ENCODE measurements at places on chromosomes 2 and 18.

DNA sequence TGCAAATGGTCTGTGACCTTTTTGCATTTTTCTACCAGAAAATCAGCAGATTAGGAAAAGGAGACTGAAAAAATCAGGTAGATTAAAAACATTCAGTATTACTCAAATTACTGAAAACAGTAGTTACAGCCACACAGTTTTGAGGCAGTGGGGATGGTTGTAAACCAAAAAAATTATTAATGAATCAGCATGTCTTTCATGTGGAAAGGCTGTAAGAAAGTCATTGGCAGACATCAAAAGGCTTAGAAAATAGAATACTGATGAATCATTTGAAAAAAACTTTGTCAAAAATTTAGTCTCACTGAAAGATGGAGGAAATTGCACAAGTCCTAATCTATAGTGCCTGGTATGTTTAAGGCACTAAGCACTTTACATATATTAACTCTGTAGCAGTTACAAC, 133.9 kb upstream of the GCFC2 start:
- DNase-seq, result no peak

DNA sequence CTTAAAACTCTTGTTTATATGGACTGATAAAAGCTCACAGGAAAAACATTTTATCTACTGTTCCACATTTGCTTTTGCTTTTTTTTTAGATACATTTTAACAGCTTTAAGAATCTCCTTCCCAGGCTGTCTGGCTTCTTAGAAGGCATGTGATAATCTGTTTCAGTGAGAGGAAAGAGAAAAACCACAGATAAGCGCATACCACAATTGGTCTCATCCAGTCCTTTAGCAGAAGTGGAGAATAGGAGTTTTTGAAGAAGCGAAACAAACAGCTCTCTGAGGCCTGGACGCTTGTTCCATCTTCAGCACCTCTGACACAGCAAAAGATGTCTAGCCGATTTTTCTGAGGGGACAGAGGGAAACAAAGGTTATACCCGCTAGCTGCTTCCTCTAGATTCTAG, 37.6 kb downstream of the RMC1 start:
- no peak for DNase-seq

- DNase-seq, result no peak
Measured at GRCh38 chr18:11055721-11056120, 93.6 kb downstream of the PIEZO2 start.

DNA sequence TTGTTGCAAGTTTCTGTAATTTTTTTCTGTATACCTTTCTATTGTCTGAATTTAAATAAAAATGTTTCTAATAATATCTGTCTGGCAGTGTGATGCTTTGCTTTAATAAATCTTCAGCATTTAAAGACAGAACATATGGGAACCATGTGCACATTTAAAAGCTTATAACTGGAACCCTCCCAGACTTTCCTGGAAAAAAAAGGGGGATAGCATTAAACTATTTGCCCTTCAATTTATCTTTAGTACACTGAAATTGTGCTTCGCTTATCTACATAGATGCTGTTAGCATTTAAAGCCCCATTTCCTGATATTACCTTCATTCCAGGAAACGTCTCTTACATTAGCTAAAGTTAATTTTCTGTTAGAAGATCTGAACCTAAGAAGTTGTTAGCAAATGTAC, 64.6 kb downstream of the ZC3H6 start:
- no peak for DNase-seq

DNA sequence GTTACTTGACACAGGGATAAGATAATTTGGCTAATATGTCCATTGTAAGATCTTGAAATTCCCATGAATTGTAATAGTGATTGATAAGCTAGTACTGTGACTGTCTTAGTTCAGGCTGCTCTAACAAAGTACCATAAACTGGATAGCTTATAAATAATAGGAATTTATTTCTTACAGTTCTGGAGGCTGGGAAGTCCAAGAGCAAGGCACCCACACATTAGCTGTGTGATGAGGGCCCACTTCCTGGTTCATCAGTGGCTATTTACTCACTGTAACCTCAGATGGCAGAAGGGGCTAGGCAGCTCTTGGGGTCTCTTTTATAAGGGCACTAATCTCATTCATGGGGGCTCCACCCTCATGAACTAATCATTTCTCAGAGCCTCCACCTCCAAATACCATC, 28.5 kb downstream of the NOSTRIN start:
- DNase-seq, result no peak

GRCh38 chr2:196239622-196240587, 68.5 kb upstream of the STK17B start:
- DNase-seq, result peak; percentile 79

GRCh38 chr18:21000667-21001066, 110.9 kb downstream of the ROCK1 start:
- no peak for DNase-seq

- no peak for DNase-seq
Measured at GRCh38 chr2:12824778-12825379, 108.1 kb downstream of the TRIB2 start.

GRCh38 chr2:120747706-120748105, 12.0 kb downstream of the GLI2 start:
- no peak for DNase-seq

GRCh38 chr2:226793646-226794045, 6.0 kb downstream of the IRS1 start:
- no peak for DNase-seq

GRCh38 chr2:1004398-1004797, 53.7 kb downstream of the SNTG2 start:
- DNase-seq, result no peak

GRCh38 chr2:241009601-241010530, 11.4 kb downstream of the SNED1 start:
- DNase-seq, result peak; percentile 29

- DNase-seq, result peak; percentile 24
Measured at GRCh38 chr2:143452817-143453451, 323.7 kb downstream of the ARHGAP15 start.

GRCh38 chr2:50719837-50720696, 311.9 kb downstream of the NRXN1 start:
- no peak for DNase-seq

- DNase-seq, result no peak
Measured at GRCh38 chr18:78673516-78674321, 305.9 kb upstream of the SALL3 start.

DNA sequence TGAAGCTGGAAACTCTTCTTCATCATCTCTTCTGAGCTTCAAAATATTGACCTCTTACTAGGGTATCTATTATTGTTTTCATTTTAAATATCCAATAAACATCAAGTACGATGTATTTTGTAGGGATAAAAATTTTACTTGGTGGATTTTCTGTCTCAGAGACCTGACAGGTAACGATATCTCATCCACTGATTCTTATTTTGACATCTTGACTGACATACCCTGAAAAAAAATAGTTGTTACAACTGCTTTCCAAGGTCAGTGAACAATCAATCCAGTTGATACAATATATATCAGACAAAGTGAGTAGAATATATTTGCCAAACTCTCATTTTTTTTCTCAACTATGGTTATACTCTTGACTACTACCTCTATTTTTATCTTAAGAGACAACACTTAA, 963.7 kb upstream of the CDH2 start:
- DNase-seq, result no peak

- no peak for DNase-seq
Measured at GRCh38 chr2:20516646-20517341, 69.9 kb downstream of the RHOB start.

- no peak for DNase-seq
Measured at GRCh38 chr2:182713601-182714000, 2.5 kb upstream of the DNAJC10 start.

DNA sequence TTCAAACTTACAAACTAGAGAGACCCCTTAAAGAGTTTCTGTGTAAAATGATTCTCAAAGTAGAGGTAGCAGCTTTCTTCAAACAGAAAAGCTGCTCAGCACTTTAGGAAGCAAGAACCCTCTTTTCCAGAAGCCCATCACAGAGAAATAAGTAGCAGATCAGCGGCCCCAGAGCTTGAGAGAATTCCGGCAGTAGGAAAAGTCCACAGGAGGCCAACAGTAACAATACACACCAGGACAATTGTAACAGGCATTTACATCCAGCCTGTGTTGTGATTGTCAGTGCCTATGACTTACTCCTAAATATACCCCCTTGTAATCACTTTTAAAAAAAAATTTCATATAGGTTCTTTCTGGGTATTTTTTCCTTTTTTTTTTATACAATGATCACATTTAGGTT, 161.4 kb upstream of the ACVR2A start:
- no peak for DNase-seq

DNA sequence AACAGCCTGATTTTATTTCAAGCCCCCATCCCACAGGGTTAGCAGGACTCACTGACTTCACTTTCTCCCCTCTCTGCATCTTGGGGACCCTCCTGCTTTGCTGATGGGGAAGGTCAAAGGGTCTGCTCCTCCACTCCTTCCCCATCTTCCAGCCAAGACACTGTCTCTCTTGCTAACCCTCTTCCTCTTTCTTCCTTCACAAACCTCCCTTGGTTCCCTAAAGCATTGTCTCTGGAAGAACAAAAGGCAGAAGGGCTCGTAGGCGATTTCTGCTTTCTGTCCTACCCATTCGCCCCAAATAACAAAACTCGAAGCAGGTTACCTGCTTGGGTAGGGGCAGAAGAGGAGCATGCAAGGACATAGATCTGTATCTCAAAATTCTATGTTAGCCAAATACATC, 5.5 kb upstream of the SLC4A3 start:
- DNase-seq, result no peak

- no peak for DNase-seq
Measured at GRCh38 chr18:79796531-79797405, 970 bp upstream of the KCNG2 start.

GRCh38 chr2:100017633-100018032, 124.8 kb downstream of the AFF3 start:
- DNase-seq, result no peak

GRCh38 chr2:174717273-174717672, 47.0 kb downstream of the CHRNA1 start:
- peak; percentile 43 for DNase-seq

- DNase-seq, result no peak
Measured at GRCh38 chr2:233301811-233302210, 5.8 kb upstream of the SAG start.

DNA sequence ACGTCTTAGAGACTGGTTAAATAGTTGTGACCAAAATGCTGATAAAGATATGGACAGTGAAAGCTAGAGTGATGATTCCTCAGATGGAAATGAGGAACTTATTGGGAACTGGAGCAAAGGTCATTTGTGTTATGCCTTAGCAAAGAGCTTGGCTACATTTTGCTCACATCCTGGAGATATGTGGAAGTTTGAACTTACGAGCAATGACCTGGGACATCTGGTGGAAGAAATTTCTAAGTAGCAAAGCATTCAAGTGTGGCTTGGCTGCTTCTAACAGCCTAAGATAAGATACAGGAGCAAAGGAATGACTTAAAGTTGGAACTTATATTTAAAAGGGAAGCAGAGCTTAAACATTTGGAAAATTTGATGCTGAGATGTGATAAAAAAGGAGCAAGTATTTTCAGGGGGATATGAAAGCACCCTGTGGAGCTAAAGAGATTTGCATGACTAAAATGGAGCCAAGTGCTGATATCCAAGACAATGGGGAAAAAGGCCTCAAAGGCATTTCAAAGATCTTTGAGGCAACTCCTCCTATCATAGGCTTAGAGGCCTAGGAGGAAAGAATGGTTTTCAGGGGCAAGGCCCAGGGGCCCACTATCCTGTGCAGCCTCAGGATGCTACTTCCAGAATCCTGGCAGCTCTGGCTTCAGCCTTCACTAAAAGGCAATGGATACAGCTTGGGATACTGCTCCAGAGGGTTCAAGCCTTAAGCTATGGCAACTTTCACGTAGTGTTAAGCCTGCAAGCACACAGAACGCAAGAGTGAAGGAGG, 124.1 kb upstream of the KLHL14 start:
- DNase-seq, result no peak

DNA sequence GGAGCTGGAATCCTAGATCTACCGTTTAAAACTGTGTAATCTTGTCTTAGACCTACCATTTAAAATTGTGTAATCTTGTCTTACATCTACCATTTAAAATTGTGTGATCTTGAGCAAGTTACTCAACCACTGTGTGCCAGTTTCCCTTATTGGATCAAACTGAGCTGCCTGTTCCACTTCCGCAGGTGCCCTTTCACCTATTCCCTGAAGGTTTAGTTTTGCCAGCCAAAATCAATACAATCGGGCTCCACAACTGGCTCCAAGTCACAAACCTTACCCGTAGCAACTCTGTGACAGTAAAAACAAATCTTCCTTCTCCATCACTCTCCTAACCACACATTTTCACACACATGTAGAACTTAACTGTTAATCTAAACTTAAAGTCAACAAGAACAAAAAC, 20.1 kb downstream of the DOCK10 start:
- no peak for DNase-seq

DNA sequence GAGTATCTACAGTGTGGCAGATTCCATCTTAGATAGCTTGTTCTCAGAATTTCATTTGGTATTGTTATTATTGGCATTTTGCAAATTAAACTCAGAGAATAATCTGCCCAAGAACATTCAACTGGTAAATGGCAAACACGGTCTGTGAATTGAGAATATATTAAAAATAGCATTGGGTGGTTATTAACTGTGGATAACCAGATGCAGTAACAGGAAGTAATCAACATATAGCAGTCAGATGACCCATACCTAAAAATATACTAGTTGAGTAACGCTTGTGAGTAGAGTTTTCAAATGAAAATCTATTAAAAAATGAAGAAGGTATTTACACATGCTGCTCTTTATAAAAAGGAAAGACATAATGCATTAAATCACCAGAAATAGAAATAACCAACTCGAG, 129.5 kb downstream of the ZNF804A start:
- no peak for DNase-seq

DNA sequence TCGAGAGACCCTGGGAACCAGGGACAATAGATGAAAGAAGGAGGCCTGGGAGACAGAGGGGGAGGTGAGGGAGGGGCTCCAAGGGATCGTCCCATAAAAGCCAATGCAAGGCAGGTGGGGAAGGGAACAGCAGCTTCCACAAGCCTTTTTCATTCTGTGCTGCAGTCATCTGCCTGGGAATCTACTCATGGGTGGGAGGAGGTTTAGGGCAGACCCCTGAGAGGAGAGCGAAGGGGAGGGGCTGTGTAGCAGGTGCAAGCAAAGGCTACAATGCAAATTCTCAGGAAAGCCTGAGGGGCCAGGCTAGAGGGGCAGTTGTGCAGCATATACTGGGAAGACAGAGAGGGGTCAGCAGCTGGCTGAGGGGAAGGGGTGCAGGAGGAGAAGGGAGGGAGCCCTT, 135.4 kb downstream of the SETBP1 start:
- DNase-seq, result no peak

DNA sequence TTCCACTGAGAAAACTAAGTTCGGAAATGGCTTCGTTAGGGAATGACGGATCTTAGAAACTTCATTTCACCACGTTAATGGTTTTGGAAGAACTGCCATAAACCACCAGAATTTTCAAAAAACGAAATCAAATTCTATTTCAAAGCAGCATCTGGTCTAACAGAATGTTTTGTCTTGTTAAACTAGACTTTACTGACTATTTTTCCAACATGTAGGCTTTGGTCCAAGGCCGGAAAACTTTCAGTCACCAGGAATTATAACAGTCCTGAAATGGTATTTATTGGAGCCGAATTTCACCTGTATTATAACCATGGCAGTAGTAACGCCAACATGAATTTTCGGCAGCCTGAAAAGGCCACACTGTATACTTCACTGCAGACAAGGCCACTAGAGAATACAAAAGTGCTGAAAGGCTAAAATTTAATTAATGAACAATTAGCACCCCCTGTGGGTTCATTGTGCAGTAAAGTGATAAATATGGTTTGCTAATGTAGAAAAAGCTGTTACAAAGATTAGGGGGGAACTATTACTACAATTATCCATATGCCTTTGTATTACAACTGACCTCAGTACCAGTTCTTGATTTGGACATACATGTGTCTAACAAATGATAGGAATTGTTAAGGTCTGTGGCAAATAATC, 116.4 kb downstream of the ZNF521 start:
- DNase-seq, result no peak

GRCh38 chr2:27073782-27074181, 2.3 kb upstream of the OST4 start:
- no peak for DNase-seq

Data from stimulated activated CD4-positive, alpha-beta T cell treated with anti-CD3 and anti-CD28 coated beads, Interleukin-4, amount 100 ng/mL, for 24 hours (primary cell).